ENCODE measurements at places on chromosomes 12 and 14.
A peak's percentile ranks its signal among the peaks of the same experiment; 100 is the strongest.

DNA sequence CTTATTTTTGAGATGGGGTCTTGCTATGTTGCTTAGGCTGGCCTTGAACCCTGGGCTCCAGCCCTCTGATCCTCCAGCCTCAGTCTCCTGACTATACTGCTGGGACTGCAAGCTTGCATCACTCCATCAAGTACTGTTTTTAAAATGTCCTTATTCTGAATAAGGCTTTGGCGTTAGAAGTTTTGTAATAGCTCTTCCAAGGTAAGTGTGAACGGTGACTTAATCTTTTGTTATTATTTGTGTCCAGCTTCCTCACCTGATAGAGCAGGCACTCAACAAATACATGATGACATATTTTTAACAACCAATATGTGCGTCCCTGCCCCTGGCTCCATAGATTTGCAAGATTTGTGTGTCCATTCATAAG lies 1.4 kb downstream of the C1RL start:
- DNase-seq: no peak

DNA sequence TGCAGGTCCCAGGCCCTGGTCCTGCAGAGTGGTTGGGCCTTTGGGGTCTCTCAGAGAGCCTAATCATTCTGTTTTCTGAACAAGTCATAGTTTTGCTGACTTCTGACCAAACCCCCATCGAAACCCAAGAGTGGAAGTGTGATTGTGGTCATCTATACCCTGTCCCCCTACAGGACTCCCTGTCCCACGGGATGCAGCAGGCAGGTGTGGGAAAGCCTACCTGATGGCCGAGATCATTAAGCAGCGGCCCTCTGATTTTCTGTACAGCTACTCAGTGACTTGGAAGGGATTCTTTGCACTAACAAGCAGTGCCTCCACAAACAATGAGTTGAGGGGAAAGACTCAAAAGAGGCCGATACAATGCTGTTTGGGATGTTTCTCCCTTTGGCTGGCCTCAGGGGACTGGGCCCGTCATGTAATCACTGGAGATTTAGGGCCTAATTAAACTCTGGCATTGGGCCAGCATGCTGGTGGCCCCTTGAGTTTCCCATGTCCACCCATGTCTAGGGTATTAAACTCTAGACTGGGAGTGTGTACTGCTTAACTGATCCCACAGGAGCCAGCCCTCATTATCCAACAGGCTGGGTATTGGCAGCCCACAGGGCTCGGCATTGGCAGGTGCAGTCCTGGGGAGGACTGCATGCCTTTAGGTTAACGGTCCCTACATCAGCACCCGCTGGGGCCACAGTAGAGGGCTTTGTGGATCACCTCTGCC lies 192.8 kb downstream of the ZFP36L1 start:
- no peak for DNase-seq

DNA sequence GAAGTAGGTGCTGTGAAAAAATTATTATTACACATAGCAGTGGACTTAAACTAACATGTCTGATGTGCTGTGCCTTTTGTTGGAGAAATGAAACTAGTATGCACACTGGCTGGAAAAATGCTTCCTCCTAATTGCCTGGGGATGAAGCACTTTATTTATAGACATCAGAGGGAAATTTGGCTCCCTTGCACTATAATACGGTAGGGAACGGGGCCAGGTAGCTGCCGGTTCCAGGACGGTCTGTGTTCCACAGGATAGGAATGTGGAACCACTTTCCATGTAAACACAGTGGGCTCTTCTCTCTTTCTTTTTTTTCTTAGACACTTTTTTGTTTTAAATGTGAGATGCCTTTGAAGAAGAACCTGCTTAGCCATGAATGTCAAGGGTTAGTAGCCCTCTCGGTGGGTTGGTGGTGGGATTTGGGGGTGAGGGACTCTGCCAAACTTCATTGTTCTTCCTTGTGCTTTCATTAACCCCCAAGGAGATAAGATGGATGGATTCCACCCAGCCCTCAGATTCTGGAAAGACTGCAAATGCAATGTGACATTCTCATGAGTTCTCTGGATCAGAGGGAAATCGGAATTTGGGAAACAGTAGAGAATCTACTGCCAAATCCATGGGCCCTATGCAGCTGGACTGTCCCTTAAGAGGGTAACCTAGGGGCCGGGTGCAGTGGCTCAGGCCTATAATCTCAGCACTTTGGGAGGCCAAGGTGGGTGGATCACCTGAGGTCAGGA lies 58.0 kb upstream of the GSC start:
- no peak for DNase-seq

- no peak for DNase-seq
Observed at GRCh38 chr12:52238207-52238840, 5.3 kb downstream of the KRT7 start.

DNA sequence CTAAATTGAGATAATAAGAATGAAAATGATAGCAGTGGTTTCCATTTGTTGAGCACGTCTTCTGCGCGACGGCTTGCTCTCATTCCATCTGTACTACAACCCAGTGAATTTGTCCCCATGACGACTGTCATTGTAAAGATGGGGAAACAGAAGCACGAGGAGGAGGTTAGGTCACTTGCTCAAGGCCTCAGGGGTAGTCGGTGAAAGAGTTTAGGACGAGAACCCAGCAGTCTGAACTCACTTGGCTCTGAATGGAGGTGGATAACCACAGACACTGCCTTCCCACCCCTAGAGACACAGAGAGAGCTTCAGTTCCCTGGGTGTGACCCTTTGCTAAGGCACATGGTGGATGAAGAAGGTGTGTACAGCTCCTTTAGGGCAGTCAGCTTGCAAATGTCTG lies 30.9 kb upstream of the PLEKHG3 start:
- DNase-seq: no peak

GRCh38 chr12:12305568-12306300 lies 38.9 kb upstream of the LRP6 start:
- no peak for DNase-seq

DNA sequence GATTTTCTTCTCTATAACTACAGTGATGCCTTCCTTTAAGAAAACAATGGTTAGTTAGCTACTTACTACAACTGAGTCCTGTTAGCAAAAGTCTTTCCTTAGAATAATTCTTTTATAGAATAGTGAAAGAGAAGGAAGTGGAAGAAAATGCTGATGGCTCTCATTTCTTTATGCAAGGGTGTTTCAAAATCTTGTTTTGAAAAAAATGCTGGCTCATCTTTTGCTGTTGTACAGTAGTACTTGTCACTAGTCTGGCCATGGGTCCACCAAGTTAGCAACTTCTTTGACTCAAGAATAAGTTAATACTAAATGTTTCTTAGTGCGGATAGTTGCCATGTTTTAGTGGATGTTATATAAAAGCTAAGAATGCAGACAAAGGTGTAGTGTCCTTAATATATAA lies 225.4 kb downstream of the PTPRO start:
- DNase-seq: no peak

DNA sequence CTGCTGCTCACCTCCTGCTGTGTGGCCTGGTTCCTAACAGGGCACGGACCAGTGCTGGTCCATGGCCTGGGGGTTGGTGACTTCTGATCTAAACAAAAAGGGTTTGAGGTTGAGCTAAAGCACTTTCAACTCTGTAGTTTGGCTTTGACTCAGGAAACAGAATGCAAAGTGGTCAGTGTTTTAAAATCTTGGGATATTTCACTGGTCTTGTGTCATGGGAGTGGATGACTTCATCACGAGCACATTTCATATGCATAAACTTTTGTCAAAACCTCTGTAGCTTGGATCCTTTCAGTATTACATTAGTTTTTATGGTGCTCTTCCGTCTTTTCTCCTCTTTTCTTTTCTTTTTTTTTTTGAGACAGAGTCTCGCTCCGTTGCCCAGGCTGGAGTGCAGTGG lies 25.6 kb downstream of the FAM161B start:
- DNase-seq: no peak

DNA sequence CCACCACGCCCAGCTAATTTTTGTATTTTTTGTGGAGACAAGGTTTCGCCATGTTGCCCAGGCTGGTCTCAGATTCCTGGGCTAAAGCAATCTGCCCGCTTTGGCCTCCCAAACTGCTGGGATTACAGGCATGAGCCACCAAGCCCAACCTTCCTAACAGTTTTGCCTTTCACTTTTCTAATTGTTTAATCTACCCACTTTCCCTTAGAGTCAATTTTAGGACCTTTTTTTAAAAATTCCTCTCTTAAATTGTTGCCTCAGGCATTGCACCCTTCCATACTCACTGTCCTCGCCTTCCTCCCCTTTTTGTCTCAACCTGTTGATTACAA lies 11.5 kb downstream of the ZFHX2 start:
- DNase-seq: no peak

GRCh38 chr14:100857923-100858837 lies 32.3 kb downstream of the MEG3 start:
- no peak for DNase-seq

DNA sequence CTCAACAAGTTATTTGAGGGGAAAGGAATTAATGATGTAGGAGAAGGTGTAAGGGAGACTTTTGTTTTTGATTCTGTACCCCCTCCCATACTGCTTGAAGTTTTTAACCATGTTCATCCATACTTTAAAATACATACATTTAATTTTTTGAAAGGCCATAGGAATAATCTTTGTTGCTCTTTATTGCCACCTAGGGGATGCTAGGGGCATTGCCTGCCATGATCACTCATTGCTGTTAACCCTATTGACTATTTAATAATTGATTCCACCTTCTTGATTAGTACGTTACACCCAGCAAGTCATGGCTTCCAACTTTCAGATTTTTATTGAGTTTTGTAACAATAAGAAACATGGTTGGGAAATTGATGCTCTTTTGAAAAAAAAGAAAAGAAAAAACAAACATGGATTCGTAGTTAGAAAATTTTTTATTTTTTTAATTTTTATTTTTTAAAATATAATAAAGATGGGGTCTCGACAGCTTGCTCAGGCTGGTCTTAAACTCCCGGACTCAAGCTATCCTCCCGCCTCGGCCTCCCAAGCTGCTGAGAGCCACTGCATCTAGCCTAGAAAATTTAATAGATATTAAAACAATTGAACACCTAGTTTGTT lies 8.5 kb upstream of the PRKAB1 start:
- peak; percentile 46 for DNase-seq

DNA sequence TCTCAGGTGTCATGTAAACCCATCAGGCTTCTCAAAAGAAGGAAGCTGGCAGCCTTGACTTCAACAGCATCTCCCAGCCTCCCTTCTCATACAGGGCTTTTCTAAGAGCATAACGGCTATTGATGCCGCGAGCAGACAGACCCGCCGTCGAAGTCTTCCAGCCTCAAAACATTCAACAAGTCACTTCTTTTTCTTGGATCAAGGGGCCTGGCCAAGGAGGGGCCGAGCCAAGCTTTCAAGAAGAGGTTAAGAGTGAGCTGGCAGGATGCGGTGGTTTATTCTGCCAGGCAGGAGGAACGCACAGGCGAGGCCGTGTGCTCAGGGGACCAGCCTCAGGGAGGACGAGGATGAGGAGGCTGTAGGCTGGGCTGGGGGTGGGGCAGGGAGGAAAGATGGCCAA lies 102.9 kb upstream of the RFLNA start:
- DNase-seq: no peak

GRCh38 chr12:132148368-132149045 lies 4.2 kb downstream of the NOC4L start:
- no peak for DNase-seq

DNA sequence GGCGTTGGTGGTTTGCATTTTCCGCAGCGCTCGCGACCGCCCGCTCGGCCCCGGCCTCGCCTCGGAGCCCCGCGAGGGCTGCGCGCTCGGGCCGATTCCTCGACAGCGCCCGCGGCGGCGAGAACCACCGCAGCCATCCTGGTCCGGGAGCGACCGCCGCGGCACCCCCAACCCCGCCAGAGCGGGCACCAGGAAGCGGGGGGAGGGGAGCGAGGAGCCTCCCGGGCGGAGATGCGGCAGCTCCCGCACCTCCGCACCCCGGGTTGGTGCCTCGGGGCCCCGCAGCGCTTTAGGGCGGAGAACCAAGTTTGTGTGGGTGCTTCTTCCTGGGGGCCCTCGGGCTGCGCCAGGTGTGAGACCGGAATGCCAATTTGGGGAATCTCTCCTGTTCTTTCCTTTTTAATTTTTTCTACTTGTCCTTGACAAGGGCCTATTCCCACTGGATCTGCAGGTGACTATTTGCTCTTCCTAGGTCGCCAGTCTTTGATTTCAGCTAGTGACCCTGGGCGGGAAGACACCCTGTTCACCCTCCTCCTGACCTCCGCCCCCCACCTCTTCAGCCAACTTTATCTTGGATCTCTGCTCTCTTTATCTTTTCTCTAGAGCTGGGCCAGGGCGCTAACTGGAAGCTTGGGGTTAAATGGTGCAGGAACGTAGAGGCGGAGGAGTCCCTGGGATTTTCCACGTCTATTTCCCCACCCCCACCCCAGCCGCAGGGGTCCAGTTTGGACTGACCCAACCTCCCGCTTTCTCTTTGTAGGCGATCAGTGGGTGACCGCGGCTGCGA lies at the start of gene SOCS2:
Gene SOCS2, plus strand, starts transcription at position 751 of the 787 bp plus-strand sequence. CDS start 223 bp downstream, outside the sequence.
- no peak for DNase-seq

- DNase-seq: peak; percentile 37
Observed at GRCh38 chr12:103673891-103674375, 86.9 kb downstream of the STAB2 start.

- DNase-seq: no peak
Observed at GRCh38 chr14:32372154-32372553, 43.1 kb downstream of the AKAP6 start.

All from HepG2 (cell line).